Thyroid gland (tissue), 4 donors: ENCODE measurements at places on chromosomes 3 and 15.
A peak's percentile ranks its signal among the peaks of the same experiment; 100 is the strongest.

- DNase-seq = no peak
Observed at GRCh38 chr3:15803921-15804320, 6.1 kb upstream of the ANKRD28 start.

GRCh38 chr15:68214838-68215254 lies 9.7 kb upstream of the CALML4 start:
- DNase-seq = no peak

- no peak for DNase-seq
Observed at GRCh38 chr15:36627566-36627965, 48.1 kb downstream of the CDIN1 start.

DNA sequence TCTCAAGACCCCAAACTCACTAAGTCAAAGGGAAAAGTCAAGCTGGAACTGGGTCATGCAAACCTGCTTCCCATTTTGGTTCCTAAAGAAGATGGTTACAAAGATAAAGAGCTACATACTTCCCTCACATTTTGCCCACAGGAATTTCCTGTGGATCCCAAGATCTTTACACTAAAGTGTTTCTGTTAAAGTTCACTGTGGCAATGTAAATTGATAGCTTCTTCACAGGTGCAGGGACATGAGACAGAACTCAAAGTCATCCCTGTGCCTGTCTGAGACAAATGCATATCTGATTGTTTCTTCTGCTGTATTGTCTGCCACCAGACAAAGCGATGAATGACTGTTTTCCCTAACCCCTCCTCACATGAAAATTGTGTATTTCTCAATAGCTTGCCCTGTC lies 567.8 kb downstream of the ZIC1 start:
- no peak for DNase-seq

DNA sequence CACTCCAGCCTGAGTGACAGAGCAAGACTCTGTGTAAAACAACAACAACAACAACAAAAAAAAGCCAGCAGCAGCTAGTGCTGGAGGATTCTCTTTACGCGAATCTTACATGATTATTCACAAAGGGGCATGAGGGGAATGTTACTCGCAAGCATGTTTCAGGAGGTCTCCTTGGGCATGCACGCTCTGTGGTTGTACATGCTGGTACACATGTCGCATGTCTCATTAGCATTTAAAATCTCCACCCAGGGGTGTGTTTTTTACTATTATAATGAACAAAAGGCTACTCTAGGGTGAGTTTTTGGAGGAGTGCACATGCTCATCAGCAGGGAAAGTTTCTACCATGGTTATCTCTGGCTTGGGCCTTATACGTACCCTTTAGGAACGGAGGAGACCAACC lies 12.7 kb upstream of the PLCH1 start:
- DNase-seq = no peak

DNA sequence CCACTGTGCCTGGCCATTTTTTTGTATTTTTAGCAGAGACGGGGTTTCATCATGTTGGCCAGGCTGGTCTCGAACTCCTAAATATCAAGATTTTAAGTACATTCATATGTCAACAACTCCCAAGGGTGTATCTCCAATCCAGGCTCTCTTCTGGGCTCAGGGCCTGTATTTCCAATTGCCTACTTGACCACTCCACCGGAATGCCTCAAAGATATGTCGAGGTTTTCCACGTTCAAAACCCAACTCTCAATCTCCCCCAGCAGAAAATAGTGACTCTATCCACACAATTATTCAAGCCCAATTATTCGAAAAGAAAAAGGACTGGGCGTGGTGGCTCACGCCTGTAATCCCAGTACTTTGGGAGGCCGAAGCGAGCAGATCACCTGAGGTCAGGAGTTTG lies 1.9 kb upstream of the KNSTRN start:
- DNase-seq = no peak

DNA sequence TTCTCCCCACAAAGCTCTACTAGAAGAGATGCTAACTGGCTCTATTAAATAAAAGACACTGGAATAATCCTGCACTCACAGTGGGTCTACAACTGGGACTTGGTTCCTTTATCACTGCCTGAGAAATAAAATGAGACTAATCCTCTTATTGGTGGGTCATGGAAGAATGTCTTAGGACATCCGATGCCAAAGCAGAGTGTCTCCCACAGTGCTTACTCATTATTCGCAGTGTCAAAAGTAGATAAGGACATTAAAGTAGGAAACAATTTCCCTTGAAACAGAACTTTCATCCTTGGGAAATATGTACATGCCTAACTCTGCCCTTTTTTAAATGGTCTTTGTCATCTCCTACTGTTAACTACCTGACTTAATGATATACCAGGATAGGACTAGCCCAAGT lies 71.5 kb downstream of the GSK3B start:
- no peak for DNase-seq

DNA sequence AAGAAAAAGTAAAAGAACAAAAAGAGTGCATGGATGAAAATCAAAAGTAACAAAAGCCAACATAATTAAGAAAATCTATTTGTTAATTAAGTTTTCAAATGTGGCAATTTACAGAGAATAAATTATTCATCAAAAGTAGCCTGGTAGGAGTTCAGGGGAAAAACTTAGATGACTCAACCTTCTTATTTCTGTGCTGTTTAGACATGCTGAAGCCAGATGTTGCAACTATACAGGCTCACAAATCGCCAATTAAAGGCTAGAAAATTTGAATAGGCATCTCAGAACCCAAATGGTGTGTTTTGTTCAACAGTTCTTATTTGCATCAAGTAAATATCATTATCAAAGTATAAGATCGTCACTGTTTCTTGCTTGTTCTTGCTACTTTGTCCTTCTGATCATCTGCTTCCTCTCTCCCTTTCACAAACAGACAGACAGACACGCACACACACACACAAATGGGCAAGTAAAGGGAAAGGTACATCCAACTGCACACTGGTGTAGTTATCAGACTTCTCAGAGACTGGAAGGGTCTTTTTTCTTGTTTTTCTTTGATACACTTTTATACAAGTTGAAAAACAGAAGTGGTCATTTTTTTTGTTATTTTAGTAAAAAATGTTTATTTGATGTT lies 572.2 kb downstream of the MECOM start:
- DNase-seq = no peak

DNA sequence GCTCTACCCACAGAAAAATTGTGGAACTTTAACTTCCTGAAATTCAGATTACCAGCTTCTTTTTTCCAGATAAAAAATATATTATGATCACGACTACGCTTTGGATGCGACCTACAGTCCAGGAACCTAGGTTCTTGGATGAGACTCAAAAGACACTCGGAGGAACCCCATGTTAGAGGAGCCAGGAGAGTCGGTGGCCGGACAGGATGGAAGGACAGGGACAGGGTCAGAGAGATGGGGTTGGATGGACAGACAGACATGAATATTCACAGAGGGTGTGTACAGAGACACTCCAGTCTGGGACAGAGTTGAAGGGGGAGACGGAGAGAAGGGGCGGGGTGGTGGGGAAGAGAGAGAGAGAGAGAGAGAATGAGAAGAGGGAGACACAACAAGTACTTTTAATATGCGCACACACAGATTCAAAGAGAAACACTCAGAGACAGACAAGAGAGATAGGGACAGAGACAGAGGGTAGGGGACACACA lies 9.5 kb downstream of the FAM3D start:
- DNase-seq = no peak

DNA sequence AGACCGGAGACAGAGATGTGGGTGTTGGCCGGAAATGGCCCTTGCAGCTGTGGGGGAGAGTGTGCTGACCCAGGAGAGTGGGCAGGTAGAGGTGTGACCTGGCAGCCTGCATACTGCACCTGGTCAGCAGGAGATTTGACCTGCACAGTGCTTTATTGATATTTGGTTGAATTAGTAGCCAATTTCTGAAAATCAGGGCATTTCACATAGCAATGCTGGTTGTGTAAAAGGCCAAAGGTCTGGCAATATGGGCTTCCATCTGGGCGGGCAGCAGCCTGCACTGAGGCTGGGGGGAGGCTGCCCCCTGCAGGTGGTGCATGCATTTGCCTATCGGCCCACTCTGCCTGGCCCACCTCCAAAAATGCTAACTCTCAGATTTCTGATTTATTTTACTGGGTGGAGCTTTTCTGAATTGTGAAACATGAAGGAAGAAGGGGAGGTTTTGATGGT lies 9.4 kb upstream of the MGLL start:
- peak; percentile 8 for DNase-seq

DNA sequence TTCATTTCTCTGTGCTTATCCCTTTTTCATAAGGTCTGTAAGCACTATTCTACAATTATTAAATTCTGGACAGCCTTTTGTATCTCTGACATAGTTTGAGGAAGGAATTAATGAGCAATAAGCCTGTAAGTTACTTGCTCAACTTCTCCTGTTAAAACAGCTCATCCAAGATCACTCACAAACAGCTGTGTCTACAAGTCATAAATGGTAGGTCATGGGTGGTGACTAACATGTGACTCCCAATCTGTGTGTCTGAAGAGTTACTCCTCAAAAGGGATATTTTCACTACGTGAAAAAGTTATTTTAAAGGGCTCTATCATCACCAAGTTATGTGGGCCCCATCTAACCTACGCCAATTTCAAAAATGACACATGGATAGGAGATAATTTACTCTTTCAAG lies 145.2 kb upstream of the CBLB start:
- no peak for DNase-seq

DNA sequence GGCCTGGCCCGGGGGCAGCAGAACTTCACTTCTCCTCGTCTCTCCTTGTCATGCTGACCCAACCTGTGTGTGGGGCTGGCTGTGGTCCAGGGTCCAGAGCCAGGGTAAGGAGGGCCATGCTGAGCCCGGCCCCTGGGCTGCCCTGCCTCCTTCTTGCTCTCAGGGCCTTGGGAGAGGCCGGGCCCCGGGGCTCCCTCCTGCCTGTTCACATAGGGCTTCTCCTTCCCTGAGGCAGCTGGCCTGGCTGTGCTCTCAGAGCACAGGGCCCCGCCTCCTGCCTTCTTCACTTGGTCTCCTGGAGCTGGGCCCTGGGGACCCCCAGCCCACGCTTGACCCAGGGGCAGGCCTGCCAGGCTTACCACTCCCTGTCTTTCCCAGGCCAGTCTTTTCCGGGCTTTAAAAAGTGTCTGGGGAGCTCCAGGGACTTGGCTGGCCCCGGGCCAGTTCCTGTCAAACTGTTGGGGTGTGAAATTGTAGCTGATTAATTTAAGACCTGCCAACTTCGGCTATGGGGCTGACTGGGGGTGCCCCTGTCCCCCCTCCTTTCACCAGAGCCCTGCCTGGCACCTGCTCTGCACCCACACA lies 11.8 kb downstream of the PLXNA1 start:
- peak; percentile 74 for DNase-seq

GRCh38 chr15:70033529-70034140 lies 64.1 kb downstream of the TLE3 start:
- DNase-seq = no peak

DNA sequence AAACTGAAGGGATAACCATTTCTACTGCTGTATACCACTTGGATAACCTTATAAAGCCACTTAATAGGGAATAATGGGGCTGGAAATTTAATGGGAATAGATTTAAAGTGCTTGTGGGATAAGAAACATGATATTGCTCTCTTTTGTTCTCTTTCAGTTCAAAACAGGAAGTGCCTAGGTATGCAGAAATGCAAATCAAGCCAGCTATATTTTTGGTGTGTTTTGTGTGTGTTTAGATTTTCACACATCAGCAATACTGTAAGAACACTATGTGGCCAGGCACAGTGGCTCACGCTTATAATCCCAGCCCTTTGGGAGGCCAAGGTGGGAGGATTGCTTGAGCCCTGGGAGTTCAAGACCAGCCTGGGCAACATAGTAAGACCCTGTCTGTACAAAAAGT lies 442.3 kb upstream of the TPRG1 start:
- DNase-seq = no peak

GRCh38 chr3:53217175-53217574 lies 38.6 kb downstream of the TKT start:
- no peak for DNase-seq

DNA sequence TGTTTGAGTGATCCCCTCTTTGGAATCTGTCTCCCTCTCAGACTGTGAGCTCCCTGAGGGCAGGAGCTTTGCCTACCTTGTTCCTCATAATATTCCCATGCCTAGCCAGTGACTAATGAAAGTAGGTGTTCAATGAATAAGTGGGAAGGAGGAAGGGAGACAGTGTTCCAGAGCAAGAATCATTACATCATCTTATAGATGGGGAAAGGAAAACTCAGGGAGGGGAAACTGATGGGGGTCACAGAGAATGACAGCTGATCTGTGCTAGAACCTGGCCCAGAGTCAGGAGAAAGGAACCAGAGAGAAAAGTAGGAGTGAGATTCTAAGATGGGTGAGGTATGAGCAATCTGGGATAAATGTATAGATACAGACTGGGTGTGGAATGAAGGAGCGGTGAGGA lies 29.9 kb downstream of the LINGO1 start:
- no peak for DNase-seq

- DNase-seq = peak; percentile 7
Observed at GRCh38 chr3:156174229-156174847, 54.0 kb downstream of the KCNAB1 start.

DNA sequence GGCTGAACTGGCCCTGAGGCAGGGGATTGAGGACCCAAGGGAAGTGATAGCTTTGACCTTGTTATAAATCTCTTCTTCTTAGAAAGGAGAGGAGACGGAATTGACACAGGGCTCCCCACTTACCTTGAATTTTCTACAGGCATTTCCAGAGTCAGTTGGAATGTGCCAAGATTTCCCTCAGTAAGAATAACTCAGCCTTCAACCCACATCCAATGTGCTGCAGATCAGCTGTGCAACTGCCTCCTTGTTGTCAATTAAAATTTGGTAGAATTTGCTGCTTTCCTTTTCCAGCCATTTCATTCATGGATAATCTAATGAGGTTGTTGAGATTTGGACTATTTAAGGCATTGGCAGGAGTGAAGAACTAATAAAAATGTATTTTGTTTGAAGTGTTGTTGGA lies 14.6 kb downstream of the MED12L start:
- no peak for DNase-seq

DNA sequence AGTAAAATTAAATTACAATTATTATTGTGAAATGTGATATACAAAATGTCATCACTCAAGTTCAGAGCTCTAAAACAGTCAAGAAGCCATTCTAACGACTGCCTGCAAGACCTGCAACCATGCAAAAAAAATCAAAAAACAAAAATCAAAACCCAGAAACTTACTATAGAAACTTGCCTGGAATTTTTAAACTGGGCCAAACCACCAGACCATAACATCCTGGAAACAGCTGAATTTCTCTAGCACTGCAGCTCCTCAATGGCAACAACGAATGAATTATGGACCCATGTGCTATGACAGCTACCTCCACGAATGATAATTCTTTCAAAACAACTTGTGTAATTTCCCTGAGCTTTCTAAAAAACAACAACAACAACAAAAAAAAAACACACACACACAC lies 130.0 kb upstream of the KCNMB2 start:
- no peak for DNase-seq

DNA sequence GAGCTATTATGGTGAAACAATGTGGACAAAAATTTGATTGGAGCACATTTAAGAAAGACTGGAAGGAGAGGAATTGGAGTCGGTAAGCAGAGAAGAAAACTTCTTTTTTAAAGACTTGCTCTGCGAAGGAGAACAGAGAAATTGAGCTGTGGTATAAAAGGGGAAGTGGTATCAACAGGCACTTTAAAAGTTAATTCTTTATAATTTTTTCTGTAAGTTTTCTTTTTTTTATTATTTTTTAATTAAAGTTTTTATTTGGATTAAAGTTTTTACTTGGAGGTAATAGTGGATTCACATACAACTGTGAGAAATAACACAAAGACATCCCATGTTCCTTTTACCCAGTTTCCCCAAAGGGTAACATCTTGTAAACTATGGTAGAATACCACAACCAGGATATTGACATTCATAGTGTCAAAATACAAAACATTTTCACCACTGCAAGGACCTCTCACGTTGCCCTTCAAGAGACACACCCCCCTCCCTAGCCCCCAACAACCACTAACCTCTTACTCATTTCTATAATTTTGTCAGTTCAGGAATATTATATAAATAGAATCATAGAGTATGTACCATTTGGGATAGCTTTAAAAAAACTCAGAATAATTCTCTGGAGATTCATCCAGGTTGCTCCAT lies 33.8 kb upstream of the XIRP1 start:
- no peak for DNase-seq
